Melanocyte of skin (primary cell): ENCODE measurements at places on chromosomes 2 and 18. TPM values are rescaled to one million over a fixed set of nuclear protein-coding genes. Genes with fewer than 3 reads are reported as not detected.

The GBX2 gene
- 0.69 TPM in 1 of 2 replicates, not detected in the other for total RNA-seq

The ANAPC1 gene
- total RNA-seq: 74.6 and 86.4 TPM in 2 replicates

The IL36RN gene
- total RNA-seq: not detected in 2 replicates

The CYB5A gene
- total RNA-seq: 35.0 and 44.6 TPM in 2 replicates

The FN1 gene
- total RNA-seq: 138 and 632 TPM in 2 replicates

The GNAL gene
- total RNA-seq: 77.1 and 99.6 TPM in 2 replicates

The NAB1 gene
- total RNA-seq: 33.3 and 57.7 TPM in 2 replicates

The HMSD gene
- under 0.01 and 0.33 TPM in 2 replicates for total RNA-seq
